Activated CD8-positive, alpha-beta memory T cell treated with anti-CD3 and anti-CD28 coated beads for 1 hour (primary cell): ENCODE measurements at places on chromosomes 11 and 22.

DNA sequence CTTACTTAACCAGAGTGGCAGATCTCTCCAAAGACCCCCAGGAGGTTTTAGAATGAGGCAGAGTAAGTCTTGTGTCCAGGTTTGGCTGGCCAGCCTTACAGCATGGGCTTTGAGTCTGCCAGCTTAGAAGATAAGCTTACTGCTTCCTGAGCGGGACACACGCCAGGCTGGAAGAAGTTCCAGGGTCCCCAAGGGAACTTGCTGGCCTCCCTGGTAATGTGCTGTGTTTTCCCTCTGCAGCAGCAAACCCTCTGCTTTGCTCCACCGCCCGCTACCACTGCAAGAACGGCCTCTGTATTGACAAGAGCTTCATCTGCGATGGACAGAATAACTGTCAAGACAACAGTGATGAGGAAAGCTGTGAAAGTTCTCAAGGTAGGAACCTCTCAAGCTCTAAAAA is 154.2 kb downstream of the LDLRAD3 start:
- no peak for DNase-seq

DNA sequence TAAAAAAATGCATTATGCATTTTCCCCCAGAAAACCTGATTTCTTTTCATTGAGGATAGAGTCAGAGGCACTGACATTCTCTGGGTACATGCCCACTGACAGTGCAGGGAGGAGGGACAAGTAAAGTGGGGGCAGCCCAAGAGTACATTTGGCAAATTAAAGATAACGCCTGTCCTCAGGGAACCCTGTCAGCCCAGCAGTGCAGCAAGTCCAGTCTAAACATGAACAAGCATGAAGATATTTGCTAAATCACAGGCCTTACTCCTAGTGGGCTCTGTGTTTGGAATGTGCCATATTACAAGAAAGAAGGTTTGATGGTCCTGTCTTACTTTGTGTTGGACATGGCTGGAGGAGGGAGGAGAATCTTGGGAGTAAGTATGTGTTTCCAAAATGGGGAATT is 37.9 kb downstream of the AMOTL1 start:
- no peak for DNase-seq

GRCh38 chr22:38228873-38229740 is 27.3 kb downstream of the MAFF start:
- no peak for DNase-seq

DNA sequence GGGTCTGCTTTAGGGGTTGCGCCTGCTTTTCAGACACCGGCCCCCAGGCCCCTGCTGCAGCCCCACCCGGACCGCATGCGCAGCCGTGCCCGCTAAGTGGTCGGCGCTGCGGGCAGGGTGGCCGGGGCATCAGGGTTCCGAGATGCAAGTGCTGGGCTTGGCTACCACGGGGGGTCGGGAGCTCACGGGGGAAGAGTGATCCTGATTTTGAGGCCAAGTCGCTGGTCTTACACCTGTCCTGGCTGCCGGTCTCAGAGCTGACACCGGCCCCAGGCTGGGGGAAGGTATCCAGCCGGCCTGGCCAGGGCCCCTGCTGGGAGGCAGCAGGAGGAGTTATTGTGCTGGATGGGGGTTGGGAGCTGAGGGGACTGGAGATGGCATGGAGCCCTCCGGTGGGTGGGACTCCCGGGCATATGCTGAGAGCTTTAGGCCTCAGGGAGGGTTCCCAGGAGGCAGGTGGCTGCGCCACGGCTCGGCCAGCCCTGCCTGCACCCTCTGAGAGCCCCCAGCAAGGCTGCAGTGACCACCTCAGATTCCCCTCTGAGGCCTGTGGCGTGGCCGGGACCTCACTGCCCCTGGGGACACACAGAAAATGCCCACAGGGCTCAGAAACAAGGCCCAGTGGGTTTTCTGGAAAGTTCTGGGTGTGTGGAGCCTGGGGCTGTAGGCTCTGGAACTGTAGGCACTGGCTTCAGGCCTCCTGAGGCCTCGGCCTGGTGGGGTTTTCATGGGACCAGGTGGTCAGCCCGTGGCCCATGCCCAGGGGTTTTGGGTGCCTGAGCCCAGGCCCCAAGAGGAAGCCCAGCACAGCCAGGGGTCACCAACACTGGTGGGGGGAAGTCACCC is 4.4 kb upstream of the MUC5AC start:
- DNase-seq: no peak

DNA sequence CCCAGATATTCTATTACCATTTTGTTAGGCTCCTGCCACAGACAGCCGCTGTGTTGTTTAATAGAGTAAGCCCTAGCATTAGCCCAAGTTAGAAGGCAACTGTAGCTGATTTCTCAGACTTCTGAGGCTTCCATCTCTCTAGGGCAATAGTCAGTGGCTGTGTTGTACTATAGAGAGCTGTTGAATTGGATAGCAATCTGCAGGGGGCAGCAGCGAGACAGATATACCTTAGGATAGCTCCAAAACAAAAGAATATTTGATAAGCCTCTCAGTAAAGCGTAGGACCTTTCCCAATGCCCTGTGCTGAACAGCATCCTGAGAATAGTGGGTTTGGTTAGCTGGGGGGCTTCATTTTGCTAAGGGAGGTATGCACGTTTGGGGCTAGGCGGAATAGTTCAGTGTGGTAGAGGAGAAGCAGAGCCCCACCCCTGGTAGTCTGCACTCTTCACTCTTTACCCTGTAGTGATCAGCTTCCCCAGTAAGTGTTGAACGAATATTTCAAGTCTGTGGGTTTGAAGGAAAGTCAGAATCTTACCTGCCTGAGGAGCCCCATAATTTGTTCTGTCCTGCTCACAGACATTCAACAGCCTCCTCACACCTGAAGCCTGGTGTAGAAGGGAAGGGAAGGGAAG is 515.1 kb downstream of the INSC start:
- DNase-seq: no peak

DNA sequence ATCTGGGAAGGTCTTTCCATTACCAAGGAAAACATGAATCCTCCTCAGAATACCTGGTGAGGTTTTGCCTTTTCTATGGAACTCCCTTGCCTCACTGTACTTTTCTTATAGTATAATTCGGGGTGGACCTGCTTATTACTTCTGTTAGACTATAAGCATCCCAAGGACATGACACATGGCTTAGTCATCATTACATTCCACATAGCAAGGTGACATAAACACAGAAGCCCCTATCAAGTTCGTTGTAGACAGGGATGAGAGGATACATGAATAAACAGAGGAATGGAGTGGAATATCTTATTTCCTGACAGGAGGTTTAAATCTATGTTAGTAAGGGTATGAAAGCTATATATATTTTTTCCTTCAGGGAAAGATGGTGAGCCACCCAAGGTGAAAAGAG is 532.2 kb upstream of the CCDC90B start:
- DNase-seq: no peak

DNA sequence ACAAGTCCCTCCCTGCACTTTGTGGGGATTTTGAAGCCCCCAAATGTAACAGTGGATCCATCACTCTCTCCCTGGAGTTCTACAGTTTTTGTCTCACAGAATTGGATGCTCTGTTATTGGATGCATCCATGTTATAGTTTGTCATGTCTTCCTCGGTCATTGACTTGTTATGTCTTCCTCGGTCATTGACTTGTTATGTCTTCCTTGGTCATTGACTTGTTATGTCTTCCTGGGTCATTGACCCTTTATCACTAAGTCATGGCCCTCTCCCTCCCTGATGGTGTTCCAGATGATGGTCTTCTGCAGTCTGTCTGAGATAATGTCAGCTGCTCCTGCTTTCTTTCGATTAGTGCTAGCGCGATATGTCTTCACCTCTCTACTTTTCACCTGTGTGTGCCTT is 981.5 kb downstream of the BRD1 start:
- no peak for DNase-seq

DNA sequence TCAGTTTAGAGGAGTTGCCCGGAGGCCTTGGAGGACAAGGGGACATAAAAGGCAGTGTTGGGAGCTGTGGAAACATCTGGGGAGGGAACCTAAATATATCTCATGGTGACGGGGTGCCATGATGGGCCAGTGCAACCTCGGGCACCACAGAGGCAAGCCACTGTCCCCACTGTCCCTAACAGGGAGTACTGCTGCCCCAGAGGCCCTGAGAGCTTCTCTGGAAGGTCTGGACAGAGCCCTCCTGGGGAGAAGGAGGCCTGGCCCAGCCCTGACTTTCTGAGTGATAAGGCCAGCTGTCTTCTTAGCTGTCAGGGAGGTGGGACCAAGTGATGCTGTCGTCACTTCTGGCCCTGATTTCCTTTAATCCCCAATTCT is 5.5 kb upstream of the P2RY6 start:
- DNase-seq: no peak

- DNase-seq: no peak
Measured at GRCh38 chr11:107182978-107183377, 164.7 kb upstream of the GUCY1A2 start.

- DNase-seq: no peak
Measured at GRCh38 chr22:20865875-20866445, 7.2 kb downstream of the SNAP29 start.

DNA sequence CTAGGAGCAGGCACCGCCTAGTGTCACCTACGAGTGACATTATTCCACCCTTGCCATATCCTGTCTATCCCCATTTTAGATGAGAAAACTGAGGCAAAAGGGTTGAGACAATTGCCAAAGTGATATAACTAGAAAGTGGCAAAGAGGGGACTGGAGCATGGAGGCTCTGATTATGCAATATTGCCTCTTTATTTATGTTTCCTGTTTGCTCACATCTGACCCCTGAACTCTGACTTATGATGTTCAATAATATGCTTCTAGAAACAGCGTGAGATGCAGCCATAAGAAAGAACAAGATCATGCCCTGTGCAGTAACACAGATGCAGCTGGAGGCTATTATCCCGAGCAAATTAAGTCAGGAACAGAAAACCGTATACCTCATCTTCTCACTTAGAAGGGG is 7.7 kb downstream of the ELF5 start:
- DNase-seq: no peak

GRCh38 chr22:37187891-37188761 is at the start of gene C1QTNF6:
Gene C1QTNF6, minus strand, starts transcription at chr22:37188247. Its CDS starts 34 bp downstream, at chr22:37188213.
- no peak for DNase-seq

- no peak for DNase-seq
Measured at GRCh38 chr11:109422870-109423465, 978 bp downstream of the C11orf87 start.

DNA sequence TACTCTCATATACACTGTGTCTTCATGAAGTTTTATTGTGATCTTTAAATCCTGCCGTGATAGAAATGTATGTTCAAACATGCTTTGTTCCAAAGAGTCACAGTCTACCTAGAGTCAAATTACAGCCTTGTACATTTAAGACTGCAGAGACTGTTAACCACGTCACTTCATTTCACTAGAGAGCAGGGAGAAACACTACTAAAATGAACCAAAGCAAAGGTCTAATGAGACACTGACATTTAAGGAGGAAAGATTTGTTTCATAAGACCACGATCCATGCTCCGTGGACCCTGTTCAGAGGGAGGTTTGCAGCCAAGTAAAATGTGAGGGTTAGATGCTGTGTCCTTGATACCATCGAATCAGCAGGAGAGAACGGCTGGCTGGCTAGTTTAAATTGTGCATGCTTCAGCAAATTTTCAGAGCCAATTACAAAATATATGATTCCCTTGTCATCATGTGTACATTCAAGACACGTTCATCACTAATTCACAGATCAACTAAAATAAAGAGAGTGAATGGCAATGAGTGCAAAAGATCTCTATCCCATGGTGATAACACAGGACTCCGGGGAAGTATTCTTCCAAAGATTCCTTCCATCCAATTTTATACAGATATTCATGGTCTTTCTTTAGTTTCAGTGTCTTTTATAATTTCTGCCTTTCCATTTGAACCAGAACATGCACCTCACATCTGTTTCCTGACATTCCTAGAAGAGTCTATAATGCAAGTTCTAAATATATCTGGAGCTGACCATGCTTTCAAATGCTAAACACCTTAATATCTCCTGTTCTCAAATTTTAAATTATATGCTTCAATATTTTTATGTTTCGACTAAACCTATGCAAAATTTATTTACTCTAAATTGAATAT is 960.9 kb upstream of the FAT3 start:
- DNase-seq: no peak

DNA sequence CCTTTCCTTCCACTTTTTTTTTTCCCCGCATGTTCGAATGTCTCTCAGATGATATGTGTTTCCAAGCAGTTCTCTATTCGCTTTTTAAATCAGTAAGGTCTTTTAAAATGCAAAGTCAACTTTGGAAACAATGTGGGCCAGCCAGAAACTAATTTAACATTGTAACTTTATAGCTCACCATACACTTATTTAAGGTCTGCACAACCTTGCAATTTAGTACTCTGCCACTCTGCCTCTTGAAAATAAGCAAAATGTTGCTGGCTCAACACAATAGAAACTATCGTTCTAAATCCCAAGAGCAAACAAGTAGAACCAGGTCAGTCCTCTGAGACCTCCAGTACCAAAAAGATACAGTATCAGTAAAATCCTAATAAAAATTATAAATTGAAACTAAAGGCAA is 109.0 kb downstream of the SIK3 start:
- no peak for DNase-seq

DNA sequence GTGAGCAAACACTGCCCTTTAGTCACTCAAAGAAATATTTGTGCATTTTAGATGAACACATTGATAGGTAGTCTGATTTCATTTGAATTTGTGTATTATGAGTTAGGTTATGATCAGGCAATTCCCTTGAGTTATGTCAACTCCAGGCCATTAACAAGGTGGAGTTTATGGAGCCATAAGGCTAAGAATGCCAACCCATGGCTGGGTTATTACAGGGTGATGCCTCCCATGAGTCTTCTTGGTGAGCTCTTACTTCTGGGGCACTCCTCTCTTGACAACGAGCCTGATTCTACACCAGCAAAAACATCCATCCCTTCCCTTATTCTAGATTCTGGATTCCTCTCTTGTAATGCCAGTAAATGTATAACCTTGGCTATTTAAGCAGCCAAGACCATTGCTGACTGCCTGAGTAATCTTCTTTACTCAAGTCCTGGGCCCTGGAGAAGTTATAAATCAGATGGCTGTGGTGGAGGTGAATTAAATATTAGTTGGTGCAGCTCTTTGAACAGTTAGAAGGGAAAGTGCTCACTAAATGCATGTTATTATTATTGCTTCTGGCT is 645.7 kb upstream of the TENM4 start:
- no peak for DNase-seq

DNA sequence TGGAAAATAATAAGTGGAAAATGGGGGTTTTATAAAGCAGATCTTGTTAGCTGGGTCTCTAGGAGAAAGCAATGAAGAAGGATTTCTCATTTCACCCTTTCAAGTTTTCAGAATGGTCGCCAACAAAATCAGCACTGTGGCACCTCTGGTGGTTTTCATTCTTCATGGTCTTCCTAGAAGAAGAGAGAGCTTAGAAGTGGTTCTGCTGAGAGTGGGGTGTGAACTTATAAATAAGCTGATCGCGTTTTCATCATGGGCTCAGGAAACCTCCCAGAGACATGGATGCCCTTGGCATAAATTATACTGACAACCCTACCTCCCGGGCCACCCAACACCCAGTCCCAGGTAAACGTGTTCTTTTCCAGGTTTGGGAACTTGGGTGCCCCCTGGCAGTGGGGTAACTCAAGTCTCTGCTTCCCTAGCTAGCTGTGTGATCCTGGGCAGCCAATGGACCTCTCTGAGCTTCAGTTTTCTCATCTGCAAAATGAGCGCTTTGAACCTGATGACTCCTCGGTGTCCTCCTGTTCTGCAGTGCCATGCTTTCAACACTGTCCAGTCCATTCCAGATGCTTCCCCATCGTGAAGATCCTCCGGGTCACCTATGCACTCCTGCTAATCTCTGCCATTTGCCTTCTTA is 72.6 kb upstream of the GRAMD1B start:
- no peak for DNase-seq

- no peak for DNase-seq
Measured at GRCh38 chr11:8373519-8374432, 110.1 kb upstream of the LMO1 start.
